ENCODE measurements at places on chromosomes 4 and X.

DNA sequence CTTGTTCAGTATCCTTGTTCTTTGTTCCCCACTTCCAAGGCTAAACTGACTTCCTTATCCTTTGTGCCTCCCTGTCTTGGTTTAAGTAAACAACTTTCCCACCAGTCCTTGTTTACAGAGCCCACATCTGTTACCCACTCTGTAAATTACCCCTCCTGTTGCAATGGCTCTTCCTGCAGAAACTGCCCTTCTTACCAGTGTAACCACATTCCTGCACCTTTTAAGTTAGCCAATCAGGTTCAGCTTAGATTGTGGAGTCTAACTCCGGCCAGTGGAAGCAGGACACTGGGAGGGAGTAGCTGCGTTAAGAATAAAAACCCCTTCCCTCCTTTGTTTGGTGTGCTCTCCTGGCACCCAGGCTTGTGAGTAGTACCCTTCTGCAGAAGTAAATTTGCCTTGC is 360.9 kb downstream of the PRDM5 start:
- no peak for DNase-seq

DNA sequence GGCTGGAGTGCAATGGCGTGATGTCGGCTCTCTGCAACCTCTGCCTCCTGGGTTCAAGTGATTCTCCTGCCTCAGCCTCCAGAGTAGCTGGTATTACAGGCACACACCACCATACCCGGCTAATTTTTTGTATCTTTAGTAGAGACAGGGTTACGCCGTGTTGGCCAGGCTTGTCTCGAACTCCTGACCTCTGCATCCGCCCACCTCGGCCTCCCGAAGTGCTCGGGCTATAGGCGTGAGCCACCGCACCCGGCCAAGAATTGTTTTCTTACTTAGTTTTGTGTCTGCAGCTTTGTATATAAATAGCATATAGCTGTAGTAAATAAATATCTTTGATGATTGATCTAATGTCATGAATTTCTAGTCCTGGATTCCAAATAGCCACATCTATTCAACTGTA is 81.1 kb downstream of the IL1RAPL1 start:
- no peak for DNase-seq

- no peak for DNase-seq
Observed at GRCh38 chrX:145816601-145817315, 871 bp upstream of the SLITRK2 start.

DNA sequence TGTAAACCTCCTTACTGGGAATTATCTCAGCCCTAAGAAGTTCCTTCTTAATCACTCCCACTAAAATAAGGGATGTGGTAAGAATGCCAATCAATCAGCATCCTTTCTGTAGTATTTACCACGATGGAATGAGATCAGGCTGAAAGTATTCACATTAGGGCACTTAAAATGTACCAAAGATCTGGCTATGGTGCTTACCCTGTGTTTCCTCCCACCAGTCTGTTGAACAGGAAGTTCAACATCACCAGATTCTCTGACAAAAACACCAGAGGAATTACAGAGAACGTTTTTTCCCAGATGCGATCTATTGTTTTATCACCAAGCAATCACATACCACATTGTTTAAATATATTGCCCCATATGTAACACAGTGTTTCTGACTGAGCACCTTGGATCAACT is 2.1 kb upstream of the CLCN3 start:
- no peak for DNase-seq

DNA sequence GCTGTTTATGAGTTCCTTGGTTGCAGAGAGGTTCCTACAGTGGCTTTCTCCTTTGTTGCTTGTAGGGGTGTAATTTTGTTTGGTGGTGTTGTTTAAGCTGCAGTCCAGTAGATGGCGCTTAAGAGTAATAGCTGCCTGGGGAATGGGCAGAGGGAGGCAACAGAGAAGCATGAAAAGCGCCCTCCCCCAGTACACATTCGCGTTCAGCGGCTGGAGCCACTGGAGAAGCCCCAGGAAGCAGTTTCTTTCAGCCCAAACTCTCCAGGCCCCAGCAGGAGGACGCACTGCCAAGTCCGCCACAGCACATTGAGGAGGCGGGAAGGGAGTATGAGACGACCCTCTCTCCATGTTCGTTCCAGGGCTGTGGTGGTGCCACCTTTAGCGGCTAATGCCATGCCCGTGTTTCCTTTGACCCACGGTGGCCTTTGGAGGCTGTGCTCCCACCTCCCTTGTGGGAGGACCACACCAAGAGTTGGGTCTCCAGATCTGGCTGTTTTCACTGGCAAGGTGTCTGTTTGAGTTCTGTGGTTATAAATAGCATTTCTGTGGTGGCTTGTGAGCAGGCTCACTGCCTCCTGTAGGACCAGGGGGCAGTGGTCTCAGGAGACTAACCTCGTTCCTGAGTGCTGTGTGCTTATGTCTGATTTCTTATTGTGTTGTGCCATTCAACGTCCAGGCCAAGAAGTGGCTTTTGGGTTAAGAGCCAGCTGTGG is 252.3 kb downstream of the ARHGAP10 start:
- DNase-seq, result peak; percentile 3
